ENCODE measurements at places on chromosomes 16 and 17.

DNA sequence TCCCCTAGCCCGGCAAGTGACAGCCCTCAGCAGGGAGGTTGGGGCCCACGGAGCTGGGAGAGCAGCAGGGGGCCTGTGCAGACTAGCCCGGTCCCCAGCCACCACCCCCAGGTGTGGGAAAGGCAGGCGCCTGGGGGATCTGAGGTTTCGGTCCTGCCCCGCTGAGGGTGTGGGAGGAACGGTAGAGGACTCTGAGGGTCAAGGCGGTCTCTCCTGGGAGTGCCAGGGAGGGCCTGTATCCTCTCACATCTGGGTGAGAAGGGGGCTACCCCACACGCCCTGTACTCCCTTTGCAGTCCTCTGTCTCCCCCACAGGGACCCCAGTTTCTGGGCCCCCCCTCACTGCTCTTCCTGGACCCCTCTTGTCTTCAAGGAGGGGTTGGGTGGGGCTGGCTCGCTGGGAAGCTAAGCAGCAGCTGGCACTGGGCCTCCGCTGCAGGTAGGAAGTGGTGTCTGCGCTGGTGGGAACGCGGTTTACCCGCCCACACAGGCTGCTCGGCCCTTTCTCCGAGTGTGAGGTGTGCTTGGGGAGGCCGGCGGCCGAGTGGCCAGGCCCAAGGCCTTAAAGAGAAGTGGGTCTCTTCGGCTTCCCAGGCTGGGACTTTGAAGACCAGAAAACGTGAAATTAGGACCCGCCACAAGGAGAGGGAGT lies 15.4 kb downstream of the CD7 start:
- DNase-seq: no peak

GRCh38 chr16:62135911-62136310 lies 99.7 kb upstream of the CDH8 start:
- no peak for DNase-seq

GRCh38 chr17:57545731-57546342 lies 199.3 kb downstream of the CCDC182 start:
- DNase-seq: peak; percentile 62

- no peak for DNase-seq
These were observed 273.5 kb downstream of the UTP18 start for GRCh38 chr17:51533821-51534220.

DNA sequence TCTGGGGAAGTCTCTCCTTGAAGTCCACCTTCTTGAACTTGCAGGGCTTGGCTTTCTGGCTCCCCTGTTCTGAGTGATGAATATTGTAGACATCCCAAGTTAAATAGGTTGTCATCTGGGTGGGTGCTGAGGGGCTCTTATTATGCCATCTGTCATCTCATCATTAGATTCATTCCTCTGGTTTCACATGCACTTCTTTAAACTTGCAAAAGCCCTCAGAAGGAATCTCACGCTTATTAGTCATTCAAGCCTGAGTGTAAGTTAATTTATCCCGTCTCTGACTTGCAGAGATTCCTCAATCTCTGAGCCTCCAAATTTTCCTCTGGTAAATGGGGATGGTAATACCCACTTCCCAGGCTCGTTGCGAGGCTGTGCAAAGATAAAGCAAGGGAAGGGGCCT lies 5.7 kb downstream of the MGAT5B start:
- DNase-seq: no peak

- no peak for DNase-seq
These were observed 162.1 kb upstream of the AXIN2 start for GRCh38 chr17:65723431-65724151.

GRCh38 chr16:57422026-57422944 lies 17.7 kb downstream of the CCL17 start:
- DNase-seq: peak; percentile 60

GRCh38 chr17:64183815-64184214 lies 53.9 kb upstream of the ERN1 start:
- no peak for DNase-seq

DNA sequence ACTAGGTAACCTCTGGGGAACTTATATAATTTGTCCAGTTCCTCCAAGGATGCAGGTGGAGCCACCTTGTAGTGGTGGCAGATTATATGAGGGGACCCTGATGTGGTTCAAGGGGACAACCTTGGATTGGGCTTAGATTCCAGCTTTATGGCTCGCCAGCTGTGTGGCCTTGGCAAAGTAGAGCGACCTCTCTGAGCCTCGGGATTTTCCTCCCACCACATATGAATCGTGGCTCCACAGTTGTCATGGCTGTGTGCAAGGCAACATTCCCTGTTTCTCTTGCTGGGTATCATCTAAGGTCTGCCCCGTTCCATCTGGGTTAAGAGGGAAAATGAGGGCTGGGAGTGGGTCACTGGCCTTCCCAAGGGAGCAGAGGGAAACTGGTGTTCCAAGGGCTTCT lies 104.6 kb downstream of the RAB11FIP4 start:
- no peak for DNase-seq

DNA sequence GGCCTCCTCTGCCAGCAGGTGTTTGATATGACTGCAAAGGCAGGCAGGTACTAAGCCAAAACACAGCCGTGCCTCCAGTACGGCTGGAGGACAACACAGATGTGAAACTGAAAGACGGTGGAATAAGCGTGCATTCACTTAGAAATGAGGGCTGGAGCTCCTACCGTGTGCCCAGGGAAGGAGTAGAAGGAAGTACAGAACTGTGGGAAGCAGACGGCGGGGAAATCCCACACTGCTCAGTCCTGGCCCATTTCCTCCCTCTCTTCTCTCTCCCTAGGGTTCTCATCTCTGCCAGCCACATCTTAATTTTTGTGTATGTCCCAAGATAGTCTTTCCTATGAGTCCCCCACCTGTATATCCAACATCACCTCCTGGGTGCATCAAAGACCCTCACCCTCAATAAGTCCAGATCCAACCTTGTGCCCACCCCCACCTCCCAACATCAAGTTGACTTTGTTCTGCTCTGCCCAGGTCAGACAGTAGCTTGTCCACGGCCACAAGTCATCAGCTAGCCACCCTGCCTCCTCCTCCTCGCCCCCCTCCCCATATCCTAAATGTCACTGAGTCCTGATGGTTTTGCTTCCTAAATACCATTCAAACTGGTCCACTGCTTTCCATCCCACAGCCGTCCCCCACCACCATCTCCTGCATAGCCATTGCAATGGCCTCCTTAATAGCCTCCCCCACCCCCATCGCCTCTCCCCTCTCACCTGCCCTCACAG lies 77.1 kb upstream of the RPL38 start:
- DNase-seq: no peak

GRCh38 chr16:2836646-2837508 lies 6.8 kb downstream of the ZG16B start:
- no peak for DNase-seq

GRCh38 chr17:81957691-81958432 lies 3.1 kb downstream of the NOTUM start:
- DNase-seq: no peak

DNA sequence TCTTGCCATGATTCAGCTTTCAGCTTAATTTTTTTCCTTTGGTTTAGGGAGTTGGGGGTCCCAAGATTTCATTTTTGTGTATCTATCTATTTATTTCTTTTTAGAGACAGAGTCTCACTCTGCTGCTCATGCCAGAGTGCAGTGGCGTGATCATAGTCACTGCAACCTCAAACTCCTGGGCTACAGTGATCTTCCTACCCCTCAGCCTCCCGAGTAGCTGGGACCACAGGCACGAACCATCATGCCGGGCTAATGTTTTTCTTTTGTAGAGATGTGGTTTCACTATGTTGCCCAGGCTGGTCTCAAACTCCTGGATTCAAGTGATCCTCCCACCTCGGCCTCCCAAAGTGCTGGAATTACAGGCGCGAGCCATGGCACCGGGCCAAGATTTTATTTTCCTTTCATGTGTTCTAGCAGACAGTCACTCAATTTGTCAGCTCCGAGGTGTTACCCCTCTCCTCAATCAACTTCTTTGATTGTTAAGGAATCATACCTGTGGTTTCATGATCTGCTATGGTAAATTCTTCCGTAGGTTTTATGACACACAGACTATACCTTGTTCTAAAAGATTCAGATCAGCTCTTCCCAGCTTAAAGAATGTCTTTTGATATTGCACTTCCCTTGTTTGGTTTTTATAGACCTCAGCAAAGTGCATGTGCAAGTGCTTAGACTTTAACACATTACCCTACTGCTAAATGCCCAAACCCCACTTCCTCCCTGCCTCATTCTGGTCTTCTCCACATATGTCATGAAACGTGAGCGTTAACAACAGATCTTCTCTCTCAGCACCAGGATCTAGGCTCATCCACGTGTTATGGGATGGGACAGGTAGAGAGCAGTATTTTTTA lies 13.0 kb downstream of the UNC45B start:
- no peak for DNase-seq

- no peak for DNase-seq
These were observed 73.4 kb upstream of the GNG13 start for GRCh38 chr16:873889-874288.
